ENCODE measurements at places on chromosomes 3 and 15. TPM values are rescaled to one million over a fixed set of nuclear protein-coding genes. Genes with fewer than 3 reads are reported as not detected.

Gene SLC28A1
- not detected for total RNA-seq

Gene CYP8B1
- total RNA-seq, result not detected

DNA sequence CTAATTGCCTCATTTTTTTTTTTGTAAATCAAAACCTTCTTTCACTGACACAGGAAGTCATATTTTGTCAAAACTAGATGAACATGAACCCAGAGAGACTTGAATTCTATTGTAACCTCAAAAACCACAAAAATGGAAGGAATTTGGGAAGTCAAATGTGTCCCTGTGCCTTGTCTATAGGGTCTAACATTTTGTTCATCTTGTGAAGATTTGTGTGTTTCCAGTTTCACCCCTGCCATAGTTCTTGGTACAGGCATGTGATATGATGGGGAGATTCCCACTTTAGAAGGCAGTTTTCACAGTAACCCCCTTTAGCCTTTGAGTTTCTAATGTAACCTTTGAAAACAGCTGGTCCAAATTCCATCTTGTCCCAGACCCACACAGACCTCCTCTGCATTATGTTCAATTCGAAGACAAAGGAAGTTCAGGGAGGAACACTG, 318.5 kb upstream of the ADAMTS9 start:
- DNase-seq, result peak; percentile 72

Gene TMCO5A
- not detected for total RNA-seq

Gene DUOXA2
- total RNA-seq, result not detected

- DNase-seq, result no peak
Observed at GRCh38 chr3:21839176-21839575, 88.2 kb upstream of the ZNF385D start.

DNA sequence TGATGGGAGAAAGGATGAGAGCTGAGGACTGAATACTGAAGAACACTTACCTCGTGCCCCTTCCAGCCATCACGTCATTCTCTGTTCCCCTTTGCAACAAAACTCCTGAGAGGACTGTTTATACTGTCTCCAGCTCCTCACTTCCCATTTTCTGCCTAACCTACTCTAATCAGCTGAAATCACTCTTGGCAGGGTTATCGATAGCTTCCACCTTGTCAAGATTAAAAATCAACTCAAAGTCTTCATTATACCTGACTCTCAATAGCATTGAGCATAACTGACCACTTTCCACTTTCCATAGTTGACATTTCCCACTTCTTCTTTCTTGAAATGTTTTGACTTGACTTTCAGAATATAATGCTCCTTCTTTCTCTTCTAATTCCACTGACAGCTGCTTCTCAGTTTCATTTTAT, 4.3 kb downstream of the BTBD1 start:
- no peak for DNase-seq

GRCh38 chr3:185212086-185212485, 41.8 kb downstream of the EHHADH start:
- no peak for DNase-seq

DNA sequence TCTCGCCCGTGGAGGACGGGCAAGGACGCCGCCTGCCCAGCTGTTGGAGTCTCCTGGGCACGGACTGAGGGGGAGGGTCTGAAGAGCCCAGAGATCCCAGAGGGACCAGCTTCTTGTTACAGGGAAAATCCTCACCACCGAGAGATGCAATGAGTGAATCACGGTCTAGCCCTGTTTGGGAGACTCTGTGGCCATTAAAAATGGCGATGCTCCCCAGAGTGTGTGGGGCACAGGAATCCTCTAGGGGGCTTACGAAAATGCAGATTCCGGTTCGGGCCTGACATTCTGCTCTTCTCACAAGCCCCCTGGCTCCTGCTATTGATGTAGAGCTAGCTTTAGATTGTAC, 35.5 kb upstream of the EPHB3 start:
- no peak for DNase-seq

DNA sequence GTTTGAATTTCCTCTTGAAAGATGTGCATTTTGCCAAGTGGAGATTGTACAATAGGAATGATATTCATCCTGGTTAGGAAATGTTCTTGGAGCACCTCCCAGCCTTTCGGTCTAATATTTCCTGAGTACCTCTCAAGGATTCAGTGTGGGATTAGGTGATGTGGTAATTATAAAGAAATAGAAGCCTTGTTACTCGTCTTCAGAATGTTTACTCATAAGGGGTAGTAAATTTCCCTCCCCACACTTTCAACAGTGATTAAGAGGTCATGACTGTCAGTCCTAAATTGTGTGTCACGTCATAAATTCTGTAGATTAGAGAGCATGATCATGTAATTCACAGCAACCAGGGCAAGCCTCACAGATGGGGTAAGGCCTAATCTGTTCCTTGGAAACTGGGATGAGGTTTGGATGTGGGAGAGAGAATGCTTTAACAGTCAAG, 633.1 kb upstream of the TBL1XR1 start:
- DNase-seq, result peak; percentile 55

Gene SLC35G2
- total RNA-seq, result 20.6 TPM

GRCh38 chr3:99633887-99634558, 4.4 kb upstream of the COL8A1 start:
- DNase-seq, result peak; percentile 49

Gene PTX3
- 151 TPM for total RNA-seq

Gene WDR93
- not detected for total RNA-seq

Gene COLQ
- not detected for total RNA-seq

DNA sequence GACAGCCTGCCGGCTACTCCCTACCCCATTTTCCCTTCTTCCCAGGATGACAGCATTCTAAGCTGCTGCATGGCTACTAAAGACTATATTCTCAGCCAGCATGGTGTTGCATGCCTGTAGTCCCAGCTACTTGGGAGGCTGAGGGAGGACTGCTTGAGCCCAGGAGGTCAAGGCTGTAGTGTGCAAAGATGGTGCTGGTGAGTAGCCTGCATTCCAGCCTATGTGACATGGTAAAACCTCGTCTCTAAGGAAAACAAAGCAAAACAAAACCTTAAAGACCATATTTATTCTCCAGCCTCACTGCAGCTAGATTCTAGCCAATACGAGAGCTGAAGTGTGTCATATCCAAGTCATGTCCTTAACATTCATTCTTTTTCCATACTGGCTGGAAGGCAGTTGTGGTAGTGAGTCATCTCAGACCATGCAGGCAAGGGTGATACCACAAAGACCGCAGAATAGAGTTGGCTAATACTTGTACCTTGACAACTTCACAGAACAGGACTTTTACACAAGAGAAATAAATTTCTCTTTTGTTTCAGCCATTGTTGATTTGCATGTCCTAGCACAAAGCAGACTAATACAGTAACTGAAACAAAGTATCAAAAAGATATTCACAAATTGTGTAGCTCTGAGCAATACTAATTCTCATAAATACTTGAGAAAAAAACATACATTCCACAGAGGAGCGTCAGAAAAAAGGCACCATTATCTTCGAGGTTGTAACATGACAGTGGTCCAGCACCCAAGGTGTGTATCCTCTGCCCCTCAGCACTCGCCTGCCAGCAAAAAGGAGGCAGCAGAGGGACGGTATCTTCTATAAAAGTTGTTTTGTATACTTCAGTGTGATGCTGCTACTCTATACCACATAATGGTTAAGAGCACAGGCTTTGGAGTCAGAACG, 14.8 kb downstream of the PBRM1 start:
- DNase-seq, result peak; percentile 98

GRCh38 chr3:23806534-23807423, 1.0 kb downstream of the UBE2E1 start:
- DNase-seq, result peak; percentile 7

- DNase-seq, result no peak
Observed at GRCh38 chr3:15707779-15708178, 90.0 kb downstream of the ANKRD28 start.

Gene MASP1
- not detected for total RNA-seq

DNA sequence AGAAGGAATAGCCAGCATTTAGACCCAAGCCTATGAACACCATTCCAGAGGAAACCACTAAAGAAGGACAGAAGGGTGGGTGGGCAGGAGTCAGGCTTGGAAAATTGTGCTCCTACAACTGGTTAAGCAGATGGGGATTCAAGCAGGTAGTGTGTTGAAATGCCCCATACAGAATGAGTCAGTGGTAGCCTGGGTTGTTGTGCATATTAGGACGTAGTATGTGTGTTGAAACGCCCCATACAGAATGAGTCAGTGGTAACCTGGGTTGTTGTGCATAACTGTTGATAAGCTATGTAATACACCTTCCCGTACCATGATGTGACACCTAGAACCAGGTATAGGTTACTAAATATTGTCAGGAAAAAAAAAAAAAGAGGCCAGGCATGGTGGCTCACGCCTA, 34.0 kb downstream of the MINDY4B start:
- no peak for DNase-seq

Gene TMEM207
- total RNA-seq, result not detected

- no peak for DNase-seq
Observed at GRCh38 chr15:67835297-67836133, 4.3 kb downstream of the RNU6-1 start.

GRCh38 chr15:64861960-64862359, 20.2 kb downstream of the PLEKHO2 start:
- no peak for DNase-seq
